Activated CD8-positive, alpha-beta T cell treated with anti-CD3 and anti-CD28 coated beads for 36 hours (primary cell): ENCODE measurements at places on chromosomes 4 and X. TPM values are rescaled to one million over a fixed set of nuclear protein-coding genes. Genes with fewer than 3 reads are reported as not detected.

Gene POLA1
- total RNA-seq = 41.4 TPM

Gene DUSP21
- not detected for total RNA-seq

Gene AWAT2
- not detected for total RNA-seq

Gene TMEM144
- total RNA-seq = 0.09 TPM

Gene HSD17B11
- 21.7 TPM for total RNA-seq

DNA sequence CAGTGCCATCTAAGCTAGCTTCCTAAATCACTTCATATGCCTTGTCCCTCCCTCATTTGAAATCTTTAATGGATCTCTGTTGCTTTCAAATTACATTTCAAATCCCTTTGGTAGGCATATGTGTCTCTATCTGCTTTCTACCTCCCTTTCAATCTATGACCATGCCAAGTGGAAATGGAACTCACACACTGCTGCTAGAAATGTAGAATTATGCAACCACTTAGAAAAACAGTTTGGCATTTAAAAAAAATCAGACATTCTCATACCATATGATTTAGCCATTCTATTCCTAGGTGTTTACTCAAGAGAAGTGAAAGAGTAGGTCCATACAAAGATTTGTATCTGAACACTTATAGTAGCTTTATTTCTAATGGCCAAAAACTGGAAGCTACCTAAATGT is 413.5 kb upstream of the INTU start:
- DNase-seq = no peak

GRCh38 chr4:6509587-6509986 is 37.2 kb upstream of the PPP2R2C start:
- no peak for DNase-seq

DNA sequence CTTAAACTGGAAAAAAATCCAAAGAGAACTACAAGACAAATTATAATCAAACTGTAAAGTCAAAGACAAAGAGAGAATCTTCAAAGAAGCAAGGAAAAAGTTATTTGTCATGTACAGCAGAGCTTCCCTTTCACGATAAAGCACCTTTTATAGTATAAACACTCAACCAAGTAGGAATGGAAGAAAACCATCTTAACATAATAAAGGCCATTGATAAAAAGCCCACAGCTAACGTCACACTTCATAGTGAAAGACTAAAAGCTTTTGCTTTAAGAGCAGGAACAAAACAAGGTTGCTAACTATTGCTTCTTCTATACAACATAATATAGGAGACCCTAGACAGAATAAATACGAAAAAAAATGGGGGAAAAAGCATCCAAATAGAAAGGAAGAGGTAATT is 595.7 kb upstream of the POU3F4 start:
- DNase-seq = no peak

DNA sequence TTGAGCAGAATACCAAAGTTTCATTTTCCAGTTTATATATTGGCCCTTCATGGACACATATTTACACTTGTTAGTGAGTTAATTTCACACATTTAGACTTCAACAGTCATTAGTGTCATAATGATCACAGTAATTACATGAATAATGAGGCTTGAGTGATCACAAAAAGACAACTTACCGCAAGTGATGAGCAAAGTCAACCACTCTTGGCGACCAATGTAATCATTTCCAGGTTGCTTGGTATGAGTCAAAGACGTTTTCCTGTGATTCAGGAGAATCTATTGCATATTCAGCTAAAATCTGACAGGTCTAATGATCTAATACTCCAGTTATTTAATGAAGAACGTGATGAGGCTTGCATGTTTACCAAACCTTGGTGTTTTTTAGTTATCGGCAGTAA is 407.9 kb upstream of the TENM3 start:
- no peak for DNase-seq

DNA sequence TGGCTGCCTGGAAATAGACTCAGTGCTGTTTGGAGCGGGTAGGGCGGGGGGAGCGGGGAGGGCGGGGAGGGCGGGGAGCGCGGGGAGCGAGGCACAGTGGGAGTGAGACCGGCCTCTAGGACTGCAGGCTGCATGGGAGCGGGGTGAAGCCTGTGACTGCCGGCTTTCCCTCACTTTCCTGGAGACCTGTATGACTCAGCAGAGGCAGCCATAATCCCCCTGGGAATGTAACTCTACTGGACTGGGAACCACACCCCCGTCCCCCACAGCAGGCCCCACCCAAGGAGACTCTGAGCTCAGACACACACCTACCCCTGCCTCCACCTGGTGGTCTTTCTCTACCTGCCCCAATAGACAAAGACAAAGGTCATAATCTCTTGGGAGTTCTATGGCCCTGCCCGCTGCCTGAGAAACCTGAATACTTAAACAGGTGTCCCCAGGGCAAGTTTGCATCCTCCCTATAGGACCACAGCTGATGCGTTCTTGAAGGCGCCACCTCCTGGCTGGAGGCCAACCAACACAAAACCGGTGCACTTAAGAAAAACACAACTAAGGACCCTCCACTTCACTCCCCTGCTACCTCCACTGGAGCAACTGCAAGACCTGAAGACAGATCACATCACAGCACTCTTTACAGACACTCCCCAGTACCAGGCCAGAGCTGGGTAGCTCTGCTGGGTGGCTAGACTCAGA is 18.0 kb downstream of the HDAC8 start:
- peak; percentile 2 for DNase-seq

GRCh38 chrX:154057791-154058190 is 38.1 kb upstream of the IRAK1 start:
- DNase-seq = no peak

- no peak for DNase-seq
Observed at GRCh38 chrX:67523002-67523681, 20.7 kb upstream of the AR start.

- DNase-seq = no peak
Observed at GRCh38 chr4:18698119-18698883, 676.7 kb upstream of the LCORL start.

DNA sequence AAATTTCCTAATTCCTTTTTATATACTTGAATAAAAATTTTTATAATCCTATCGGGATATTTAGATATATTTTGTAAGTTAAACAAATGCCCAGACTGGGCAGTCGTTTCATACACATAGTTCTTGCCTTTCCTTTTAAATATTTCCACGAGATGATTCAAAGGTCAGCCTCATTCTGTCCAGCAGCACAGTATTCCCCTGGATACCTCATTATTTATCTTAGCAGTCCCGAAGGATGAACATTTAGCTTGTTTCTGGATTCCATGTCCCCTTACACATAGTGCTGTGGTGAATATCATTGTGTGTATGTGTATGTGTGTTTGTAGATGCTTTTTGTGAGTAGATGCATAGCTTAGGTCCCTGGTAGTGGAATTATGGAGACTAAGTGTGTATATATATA is 38.3 kb downstream of the RAPGEF2 start:
- DNase-seq = no peak

- DNase-seq = no peak
Observed at GRCh38 chr4:145734576-145735346, 54.8 kb downstream of the C4orf51 start.

DNA sequence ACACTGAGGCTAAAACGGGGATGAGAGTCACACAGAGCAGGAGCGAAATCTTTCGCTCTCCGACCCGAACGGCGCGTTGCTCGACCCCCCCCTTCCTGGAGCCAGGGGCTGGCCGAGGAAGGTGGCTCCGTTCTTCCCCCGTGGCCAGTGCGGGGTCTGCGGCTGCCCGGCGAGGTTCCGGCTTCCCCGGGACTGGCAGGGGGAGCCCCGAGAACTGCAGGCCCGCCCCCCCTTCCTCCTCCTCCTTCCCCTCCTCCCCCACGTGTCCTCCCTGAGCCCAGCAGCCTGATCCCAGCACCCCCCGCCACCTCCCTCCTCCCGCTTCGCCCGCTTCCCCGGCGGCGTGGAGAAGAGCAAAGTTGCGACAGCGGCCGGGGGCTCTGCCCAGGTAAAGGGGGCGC is 2.4 kb upstream of the BCORL1 start:
- peak; percentile 37 for DNase-seq

DNA sequence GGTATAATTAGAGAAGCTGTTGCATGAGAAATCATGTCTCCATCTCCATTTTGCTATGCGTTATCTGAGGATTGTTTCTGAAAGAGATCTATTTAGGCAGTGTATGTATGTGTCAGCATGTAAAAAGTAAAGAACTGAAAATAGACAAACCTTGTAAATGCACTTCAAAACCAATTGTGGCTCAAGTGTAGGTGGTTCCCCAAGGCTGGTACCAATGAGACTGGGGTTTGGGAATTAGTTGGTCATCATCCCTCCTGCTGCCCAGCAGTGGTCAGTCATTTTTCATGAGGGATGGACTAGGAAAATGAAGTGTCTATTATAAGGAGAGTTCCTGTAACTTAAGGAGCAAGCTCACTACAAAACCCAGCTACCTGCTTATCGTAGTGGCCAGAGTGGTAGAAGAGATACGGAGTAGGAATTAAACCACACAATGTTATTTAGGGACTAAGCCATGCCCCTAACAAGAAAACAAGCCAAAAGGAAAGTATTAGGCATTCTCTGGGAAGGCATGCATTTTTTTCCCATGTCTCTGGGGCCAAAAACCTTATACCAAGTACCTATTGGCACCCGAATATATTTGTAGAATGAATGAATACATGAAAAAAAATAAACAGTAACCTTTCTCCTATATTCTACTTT is 259.0 kb downstream of the CHIC1 start:
- DNase-seq = no peak

DNA sequence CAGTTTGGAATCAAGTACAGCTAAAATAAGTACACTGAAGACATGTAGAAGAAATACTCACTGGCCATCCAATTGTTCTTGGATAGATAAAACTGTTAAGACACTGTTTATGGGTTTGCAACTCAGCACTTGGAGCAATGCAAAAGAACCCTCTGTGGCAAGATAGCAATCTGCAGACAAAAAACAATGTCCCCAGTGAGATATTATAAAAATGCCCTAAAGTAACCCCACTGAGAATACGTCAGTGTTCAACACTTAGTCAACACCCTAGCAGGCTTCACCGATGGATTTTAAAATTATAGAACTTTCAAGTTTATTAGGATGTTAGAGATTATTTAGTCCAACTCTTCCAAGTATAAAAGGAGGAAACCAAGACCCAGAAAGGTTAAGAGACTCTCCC is 47.5 kb upstream of the NDP start:
- no peak for DNase-seq

DNA sequence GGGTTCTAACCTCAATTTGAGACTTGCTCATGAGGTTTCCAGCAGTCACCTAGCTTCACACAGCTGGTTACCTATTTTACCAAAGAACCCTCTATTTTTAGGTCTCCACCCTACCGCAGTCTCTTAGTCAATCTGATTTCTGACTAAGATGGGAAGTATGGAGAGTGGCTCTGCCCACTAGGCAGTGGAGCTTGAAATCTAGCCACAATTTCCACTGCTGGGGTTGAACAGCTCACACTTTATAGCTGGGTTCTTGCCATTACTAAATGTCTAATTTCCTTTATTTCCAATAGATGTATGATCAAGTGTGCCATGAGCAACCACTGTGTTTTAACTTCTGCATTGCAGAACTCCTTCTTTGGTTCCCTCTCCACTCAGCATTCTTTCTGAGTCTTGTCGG is 43.1 kb downstream of the GASK1B start:
- DNase-seq = no peak

DNA sequence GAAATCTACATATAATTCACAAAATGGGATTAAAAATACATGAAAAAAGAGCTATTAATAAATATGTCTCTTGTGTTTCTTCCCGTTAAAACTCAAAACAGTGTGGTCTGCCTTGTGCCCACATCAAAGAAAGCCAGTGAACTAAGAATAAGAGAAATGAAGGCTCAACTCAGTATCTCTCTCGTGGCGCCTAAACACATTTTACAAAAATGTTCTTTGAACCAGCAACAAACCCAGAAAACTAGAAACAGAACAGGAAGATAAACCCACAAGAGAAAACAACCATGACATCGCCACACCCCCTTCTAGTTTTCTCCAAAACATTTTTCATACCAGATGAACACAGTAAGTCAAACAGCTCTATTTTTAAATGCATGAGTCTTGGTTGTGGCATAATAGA is 130.1 kb downstream of the DCHS2 start:
- peak; percentile 17 for DNase-seq

GRCh38 chr4:138410266-138410665 is 168.1 kb upstream of the SLC7A11 start:
- no peak for DNase-seq

- peak; percentile 64 for DNase-seq
Observed at GRCh38 chrX:153934762-153935325, at the start of gene NAA10. TSS of gene NAA10 (minus strand) at chrX:153935037. CDS start at chrX:153934904, 133 bp downstream.

DNA sequence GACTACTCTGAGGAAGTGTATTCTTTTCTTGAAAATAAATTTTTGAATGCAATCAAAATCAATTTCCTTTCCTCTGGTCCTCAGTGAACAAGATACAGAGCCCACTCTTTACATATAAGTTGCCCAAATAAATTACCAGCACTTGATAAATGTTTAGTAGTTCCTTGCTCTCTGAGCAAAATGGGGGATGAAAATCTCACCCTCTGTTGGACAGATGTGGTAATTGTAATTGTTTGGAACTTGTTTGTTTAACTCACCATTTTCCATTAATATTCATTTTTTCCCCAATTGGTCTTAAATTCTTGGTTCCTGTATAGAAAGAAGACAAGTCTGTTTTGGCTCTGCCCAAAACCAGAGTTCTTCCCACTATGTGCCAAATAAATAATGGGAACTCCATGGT is 146.3 kb downstream of the LDB2 start:
- no peak for DNase-seq

DNA sequence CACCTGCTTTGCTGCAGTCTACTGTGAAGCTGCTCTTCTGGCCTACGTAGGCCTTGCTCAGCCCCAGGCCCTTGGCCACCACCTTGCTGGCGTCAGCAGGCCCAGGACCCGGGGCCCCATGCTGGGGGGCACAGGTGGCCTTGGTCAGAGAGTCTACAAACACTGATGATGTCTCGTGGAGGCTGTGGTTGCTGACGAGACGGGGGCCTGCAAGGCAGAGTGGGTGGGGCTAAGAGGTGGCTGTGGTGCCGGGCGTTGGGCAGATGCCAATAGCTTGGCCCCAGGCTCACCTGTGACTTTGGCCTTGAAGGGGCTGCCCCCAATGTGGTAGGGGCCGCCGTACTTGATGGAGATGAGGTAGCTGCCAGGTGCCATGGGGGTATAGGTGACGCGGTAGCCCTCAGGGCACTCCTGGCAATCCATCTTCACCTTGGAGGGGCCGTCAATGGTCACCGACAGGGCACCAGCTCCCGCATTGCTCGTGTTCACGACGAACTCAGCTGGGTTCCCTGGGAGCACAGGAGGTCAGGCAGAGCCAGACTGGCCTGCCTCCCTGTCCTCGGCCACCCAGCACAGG is 25.0 kb downstream of the FLNA start:
- DNase-seq = peak; percentile 29

GRCh38 chrX:22300130-22300529 is 27.4 kb downstream of the CBLL2 start:
- peak; percentile 1 for DNase-seq

DNA sequence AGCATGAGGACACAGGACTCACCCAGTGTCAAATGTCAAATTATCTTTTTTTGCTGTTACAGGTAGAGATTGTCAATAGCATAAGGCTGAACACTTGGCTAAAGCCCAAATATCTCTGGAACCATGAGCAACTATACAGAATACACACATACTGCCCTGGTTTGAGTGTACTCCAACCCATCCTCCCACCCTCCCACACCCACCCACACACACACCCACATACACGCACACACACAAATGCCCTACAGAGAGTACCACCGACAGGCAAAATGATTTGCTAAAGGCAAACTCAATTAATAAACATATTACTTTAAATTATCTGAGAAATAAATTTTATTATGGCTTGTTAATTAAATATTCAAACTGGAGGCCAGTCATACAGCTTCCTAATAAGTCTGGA is 173.1 kb upstream of the MAP3K15 start:
- no peak for DNase-seq
